Activated naive CD4-positive, alpha-beta T cell (primary cell): ENCODE measurements at places on chromosomes 16 and 17.

- DNase-seq, result no peak
These were observed 11.0 kb upstream of the HAS3 start for GRCh38 chr16:69094501-69094900.

GRCh38 chr17:45086865-45087503, 25.9 kb downstream of the NMT1 start:
- no peak for DNase-seq

- no peak for DNase-seq
These were observed 44.1 kb downstream of the COG7 start for GRCh38 chr16:23408823-23409298.

DNA sequence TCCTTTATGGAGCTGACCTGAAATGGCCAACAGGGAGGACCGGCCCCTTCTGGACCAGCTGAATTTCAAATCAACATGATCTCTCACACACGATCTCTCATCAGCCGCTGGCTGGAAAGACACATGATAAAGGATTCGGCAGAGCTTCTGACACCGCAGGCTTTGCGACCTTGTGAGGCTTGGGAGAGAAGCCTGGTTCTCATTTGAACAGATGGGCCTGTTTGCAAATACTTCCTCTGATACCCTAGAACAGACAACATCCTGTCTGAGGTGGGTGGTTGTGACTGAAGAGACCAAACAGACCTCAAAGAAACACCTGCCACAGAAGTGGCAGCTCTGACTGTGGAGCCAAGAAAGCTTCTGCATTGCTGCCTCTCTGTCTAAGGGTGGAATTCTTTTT, 77.9 kb upstream of the SDK2 start:
- no peak for DNase-seq

DNA sequence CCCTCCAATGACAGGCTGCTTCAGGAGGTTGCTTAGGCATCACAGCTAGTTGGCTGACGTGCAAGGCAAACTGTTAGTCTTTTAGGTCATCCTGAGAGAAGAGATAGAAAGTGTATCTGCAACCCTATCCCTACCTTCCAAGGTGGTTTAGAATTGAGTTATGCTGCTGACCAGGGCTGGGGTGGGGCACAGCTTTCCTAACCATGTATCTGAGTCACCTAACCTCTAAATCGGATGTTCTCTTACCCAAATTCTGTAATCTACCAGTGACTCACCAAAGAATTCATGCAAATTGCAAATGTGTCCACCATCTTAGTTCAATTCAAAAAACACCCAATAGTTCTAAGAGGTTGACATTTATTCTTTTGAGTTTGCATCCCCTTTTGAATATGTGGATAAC, 107.2 kb upstream of the DYNLRB2 start:
- no peak for DNase-seq

DNA sequence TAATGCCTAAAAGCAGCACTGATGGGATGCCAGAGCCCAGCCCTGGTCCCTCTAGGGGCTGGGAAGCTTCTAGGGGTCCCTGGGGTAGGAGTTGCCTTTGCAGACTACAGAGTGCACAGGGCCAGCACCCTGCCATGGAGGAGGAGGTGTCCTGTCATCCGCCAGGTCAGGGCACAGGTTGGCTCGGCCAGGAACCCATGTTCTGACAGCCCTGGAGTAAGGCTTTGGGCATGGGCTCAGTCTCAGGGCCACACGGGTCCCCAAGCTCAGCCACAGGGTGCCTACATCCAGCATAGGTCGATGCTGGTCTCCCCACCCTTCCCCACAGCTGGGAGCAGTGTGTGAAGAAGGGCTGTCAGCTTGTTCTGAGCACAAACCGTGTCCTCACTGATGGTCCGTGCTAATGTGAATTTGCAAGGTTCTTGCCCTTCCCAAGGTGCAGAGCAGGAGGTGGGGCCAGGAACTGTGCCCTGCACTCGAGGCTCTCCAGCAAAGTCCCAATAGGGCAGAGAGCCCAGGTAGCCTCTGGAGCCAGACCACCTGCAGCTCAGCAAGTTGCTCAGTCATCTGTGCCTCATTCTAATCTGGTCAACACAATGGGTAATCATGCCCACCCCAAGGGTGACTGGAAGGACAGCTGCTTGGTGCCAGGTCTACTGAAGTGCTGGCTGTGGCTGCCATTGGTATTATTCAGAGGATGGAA, 72.8 kb downstream of the AMFR start:
- no peak for DNase-seq

DNA sequence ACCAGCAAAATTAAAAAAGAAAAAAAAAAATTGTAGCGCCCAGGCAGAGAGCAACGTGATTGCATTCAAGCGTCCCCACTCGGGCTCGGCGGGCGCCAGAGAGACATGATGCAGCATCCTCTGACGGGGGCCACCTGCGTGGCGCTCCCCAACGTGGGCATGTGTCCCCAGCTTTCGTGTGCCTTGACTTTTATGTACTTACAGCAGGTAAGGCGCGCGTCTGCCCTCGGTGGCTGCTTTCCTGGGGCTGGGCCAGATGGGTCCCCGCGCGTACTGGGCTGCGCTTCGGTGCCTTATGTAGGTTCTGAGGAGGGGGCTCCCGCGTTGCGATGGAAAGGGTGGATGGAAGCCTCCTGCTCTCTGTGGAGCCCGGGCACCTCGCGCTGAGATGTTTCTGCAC, 28.4 kb upstream of the RBFOX1 start:
- DNase-seq, result no peak

- DNase-seq, result no peak
These were observed 12.5 kb upstream of the RNPS1 start for GRCh38 chr16:2280461-2280860.

- no peak for DNase-seq
These were observed 15.7 kb downstream of the MVP start for GRCh38 chr16:29835926-29836325.

DNA sequence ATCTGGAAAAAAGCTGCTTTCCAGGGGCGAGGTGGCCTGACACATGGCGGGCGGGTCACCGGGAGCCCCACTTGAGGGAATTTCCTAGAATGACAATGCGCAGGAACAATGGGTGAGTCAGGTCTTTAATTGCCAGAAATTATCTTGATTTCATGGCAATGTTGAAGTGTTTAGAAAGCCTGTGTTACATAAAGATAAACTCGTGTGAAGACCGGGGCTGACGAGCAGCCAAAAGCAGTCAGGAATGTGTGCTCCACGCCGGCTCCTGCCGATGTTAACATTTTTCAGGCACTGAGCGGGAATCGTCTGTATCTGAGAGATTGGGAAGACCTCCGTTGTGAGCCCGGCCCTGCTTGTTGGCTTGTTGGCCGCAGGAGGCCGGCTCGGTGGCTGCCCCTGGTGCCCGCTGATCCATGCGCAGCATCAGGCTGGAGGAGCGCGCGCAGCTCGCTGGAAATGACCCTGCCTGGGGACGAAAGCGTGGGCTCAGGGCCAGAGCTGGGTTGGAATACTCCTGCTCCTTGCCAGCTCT, 353.1 kb downstream of the FOXL1 start:
- no peak for DNase-seq

DNA sequence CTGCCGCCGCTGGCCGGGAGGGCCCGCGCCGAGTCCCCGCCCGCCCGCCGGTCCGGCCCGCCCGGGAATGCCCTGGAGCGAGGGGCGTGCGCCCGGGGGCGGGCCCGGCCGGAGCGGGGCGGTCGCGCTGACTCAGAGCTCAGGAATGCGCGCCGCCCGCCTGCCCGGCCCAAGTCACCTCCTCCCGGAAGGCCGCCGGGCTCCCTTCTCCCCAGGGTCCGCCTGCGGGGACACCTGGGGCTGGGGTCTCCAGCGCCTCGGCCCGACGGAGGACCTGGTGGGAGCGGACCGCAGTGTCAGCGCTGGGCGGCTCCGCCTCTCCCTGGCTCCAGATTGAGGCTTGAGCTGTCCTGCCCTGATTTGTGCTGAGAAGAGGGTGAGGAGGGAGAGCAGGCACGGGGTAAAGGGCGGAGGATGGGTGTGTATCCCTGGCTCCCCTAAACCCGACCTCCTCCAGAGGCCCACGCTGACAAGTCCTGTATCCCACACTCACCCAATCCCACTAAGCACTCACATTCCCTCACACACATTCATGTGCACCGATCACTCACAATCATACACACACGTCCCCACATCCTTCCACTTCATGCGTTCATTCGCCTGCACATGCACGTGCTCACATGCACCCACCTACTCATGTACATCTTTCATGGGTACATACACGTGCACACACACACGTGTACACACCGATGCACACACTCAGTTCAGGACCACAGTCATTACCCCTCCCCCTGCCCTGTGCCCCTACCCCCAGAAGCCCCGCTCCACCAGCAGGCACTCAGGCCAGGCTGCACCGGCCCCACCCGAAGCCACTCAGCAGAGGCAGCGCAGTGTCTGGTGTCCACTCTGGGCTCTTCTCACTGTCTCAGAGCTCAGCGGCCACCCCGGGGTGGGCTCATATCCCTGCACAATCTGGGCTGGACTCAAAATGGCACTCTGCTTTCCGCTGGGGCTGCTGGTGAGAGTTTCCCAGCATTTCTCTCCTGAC, at the start of gene RHBDF1:
RHBDF1 (minus strand) TSS at position 71 of the 988 bp plus-strand sequence. CDS start 7,616 bp downstream, outside the sequence.
- DNase-seq, result no peak

GRCh38 chr17:77394540-77395295, 253.9 kb downstream of the SEC14L1 start:
- DNase-seq, result no peak

DNA sequence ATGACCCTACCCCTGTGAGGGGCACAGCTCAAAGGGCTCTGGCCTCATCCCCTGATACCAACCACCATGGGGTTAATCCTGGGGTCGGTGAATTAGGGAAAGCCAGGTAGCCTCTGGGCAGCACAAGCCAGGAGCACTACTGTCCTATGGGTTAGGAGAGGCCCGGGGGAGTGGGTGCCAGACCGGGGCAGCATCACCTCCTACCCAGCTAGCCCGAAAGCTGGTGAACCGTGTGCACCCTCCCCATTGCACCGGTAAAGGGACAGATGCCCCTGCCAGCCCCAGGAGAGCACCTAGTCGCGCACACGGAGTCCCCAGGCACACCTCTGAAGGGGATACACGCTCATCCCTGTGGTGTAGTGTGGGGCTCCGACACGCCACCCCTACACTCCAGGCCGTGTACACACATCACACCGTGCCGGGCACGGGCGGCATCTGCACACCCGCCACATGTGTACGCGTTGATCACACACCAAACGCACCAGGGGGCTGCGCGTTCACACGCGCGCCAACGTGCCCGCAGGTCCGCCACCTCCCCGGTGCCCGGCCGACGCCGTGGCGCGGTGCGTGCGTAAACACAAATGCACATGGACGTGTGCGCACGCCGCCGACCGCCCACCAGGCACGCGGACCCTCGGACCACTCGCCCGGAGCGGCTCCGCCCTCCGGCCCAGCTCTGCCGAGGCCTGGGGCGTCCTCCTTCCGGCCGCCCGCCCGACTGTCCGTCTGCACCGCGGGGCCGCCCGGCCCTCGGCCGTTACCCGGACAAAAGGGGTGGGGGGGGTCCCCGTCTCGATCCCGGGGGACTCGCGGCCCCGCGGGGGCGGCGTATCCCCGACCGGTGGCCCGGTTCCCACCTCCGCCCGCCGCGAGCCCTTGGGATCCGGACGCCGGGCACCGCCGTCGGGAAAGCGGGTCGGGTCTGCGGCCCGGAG, 785 bp downstream of the UBALD1 start:
- no peak for DNase-seq

GRCh38 chr16:68873635-68874471, 30.5 kb downstream of the TANGO6 start:
- DNase-seq, result no peak

DNA sequence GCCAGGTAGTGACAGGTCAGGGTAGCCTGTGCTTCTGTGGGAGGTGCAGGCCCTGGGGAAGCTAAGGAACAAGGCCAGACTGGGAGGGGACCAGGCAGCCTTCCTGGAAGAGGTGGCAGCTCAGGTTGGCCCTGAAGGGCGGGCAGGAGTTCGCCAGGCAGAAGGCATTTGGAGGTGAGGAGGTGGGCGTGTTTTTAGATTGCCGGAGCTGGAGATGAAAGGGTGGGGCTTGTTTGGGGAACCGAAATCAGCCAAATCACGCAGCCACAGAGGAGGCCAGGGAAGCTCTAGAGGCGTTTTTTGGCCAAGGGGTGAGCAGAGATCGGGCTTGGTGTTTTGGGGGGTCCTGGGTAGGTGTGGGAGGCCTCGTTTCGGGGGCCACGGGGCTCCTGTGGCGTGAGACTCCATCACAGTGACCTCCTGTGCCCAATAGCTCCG, 7.6 kb downstream of the ADCY7 start:
- DNase-seq, result no peak

DNA sequence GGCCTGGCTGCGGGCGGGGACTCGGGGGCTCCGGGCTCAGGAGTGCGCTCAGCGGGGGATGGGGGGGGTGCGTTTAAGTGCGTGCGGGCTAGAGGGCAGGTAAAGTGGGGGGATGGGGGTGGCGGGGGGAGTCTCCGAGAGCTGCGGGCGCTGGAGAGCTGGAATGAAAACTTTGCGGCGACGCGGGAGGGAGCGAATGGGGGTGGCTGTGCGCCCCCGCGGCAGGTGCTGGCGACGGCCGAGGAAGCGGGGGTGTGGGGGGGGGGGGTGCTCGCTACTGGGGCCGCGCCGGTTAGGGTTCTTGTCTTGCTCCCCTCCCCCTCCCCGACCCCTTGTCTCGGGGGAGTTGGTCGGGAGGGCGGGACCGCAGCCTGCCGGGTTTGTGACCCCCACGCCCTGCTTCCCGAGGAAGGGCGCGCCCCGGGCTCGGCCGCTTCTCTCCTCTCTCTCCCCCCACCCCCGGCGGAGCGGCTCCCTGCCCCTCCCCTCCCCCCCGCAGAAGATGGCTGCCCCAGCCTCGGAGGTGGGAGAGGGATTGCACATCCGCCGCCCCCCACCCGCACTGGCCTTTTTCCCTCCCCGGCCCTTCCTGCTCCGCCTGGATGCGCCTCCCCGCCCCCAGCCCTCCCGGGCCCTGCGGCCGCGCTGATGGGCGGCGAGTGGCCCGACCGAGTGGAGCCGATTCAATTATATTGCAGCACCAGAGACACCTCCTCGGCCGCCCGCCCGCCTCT, 649 bp downstream of the GSE1 start:
- no peak for DNase-seq

DNA sequence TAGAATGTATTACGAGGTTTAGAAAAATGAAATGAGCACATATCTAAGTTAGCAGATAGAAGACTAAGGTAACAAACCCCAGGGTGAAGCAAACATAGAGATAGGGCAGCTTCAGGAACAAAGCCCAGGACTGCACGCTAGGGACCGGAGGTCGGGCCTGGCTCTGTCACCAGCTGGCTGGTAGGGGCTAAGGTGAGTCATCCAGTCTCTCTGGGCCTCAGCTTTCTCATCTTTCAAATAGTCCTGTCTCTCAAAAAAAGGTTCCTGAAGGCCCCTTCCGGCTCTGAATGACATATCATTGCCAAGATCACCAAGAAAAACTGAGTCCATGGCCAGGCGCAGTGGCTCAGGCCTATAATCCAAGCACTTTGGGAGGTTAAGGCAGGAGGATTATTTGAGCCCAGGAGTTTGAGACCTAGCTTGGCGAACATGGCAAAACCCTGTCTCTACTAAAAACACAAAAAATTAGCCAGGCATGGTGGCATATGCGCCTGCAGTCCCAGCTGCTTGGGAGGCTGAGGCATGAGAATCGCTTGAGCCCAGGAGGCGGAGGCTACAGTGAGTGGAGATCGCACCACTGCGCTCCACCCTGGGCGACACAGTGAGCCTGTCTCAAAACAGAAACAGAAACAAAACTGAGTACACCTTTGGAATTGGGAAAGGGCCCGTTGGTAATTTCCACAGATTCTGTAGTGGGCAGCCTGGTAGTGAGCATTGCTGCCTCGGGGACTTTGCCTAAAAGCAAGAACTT, 26.0 kb downstream of the PKD1L3 start:
- no peak for DNase-seq
